ENCODE measurements at places on chromosomes 5 and 9.

GRCh38 chr9:9913276-9913832 lies 699.4 kb downstream of the PTPRD start:
- no peak for DNase-seq

DNA sequence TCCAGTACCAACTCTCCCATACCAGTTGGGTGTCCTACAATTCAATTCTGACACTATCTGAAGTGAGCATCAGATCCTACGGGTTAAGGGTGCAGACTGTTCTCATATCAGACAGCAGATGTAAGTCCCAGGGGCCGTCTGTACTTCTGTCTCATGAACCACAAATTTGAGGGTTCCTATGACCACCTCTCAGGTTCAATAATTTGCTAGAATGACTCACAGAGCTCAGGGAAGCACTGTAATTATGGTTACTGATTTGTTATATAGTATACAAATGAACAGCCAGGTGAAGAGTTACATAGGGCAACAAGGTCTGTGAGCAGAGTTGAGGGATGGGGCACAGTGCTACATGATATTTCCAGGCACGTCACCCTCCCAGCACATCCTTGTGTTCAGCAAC lies 499.1 kb downstream of the DMAC1 start:
- DNase-seq = no peak

DNA sequence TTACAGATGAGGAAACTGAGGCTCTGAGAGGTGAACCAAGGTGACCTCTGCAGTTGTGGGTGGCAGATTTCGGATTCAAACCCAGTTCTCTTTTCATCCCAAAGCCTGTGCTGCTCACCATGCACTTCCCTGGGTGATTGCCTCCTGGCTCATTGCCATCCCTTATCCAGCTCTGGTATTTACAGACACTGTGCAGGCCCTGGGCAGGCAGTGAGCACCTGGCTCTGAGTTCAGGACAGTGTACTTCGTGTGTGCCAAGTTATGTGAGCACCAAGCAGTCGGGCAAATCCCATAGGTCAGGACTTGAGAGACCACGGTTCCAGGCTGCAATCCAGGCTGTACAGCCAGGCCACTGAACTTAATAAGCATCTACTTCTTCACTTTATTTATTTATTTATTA lies 1.4 kb downstream of the LRSAM1 start:
- DNase-seq = no peak

GRCh38 chr5:105146867-105147266 lies 1584.3 kb upstream of the NUDT12 start:
- DNase-seq = no peak

DNA sequence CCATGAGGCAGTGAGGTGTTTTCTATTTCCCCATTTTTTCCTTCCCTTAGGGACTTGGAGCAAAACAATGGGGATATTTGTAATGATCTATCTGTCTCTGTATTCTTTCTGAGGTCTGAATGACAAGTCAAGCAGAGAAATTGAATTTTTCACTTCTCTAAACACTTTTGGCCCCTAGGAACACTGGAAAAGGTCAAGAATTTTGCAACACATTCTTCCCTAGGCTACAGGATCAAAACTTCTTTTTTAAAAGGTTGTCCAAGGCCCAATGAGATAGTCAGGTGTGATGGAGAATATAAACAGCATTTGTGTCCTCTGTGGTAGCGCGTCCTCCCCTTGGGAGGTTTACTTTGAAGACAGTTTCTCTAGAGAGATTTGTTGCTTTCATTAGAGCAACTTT lies 620.5 kb downstream of the TLR4 start:
- DNase-seq = no peak

DNA sequence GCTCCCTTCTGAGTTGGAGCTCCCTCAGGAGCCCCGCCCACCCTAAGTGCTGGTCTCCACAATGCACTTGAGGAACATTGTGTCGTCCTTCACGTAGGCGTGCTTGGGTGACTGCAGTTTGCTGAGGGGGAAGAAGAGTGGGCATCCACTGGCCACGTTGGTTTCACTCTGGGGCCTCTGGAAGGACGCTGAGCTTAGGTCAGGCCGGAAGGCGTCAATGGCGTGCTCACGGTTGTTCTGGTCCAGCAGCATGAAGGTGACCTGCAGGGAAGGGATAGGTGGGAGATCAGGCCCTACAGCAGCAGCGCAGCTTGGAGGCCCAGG lies 21.7 kb downstream of the TRAF1 start:
- DNase-seq = no peak

DNA sequence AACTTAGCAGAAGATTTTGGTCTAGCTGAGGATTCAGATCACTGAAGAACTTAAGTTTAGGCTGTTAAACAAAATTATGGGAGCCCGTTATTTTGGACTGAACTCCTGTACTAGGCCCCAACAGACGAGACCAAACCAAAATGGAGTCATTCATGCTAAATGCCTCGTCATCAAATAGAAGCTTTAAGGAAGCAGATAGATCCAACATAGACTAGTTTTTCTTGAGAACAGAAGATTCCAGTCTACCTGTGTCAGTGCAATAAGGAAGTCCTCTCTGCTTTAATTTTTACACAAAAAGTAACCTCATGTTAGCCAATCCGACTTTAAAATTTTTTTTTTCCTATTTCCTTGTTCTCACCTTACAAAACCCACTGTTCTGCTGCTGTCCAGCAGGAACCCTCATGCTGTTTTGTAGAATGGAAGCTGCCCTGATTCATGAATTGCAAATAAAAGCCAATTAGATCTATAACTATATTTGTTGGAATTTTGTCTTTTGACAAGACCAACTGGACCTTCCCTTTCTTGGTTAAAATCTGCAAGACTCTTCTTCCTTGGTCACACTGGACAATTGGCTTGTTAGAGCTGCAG lies 29.0 kb upstream of the GOLM1 start:
- no peak for DNase-seq

DNA sequence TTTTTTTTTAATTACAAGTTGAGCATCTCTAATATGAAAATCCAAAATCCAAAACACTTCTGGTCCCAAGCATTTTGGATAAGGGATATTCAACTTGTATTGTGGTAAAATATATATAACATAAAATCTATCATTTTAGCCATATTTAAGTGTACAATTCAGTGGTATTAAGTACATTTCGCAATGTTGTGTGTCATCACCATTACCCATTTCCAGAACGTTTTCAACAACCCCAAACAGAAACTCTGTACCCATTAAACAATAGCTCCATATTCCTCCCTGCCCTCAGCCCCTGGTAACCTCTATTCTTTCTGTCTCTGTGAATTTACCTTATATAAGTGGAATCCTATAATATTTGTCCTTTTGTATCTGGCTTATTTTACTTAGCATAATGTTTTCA lies 24.9 kb downstream of the TICAM2 start:
- no peak for DNase-seq

GRCh38 chr9:3903906-3904305 lies 378.1 kb upstream of the RFX3 start:
- DNase-seq = no peak

GRCh38 chr9:135073741-135074305 lies 13.6 kb upstream of the OLFM1 start:
- DNase-seq = no peak

GRCh38 chr9:38154501-38155421 lies 85.7 kb upstream of the SHB start:
- no peak for DNase-seq

- no peak for DNase-seq
Observed at GRCh38 chr5:141680751-141681201, 1.3 kb downstream of the ARAP3 start.

DNA sequence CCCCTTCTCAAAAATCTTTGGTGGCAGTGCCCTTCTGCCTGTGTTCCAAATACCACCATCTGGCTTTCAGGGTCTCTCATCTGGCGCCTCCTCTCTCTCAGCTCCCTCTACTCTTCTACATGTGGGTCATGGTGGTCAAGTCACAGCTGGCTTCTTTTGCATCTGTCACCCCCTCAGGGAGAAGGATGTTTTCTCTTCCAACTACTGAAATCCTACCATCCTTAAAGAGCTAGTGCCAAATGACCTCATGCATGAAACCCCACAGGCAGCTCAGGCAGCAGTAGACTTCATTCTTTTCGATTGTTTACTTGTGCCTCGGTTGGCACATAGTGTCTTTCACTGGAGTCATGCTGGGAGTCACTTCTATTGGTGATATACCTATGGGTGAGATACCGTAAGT lies 219.2 kb downstream of the DCP2 start:
- DNase-seq = no peak

- DNase-seq = no peak
Observed at GRCh38 chr9:17905781-17906175, 326.9 kb downstream of the SH3GL2 start.

- no peak for DNase-seq
Observed at GRCh38 chr5:121954086-121954485, 7.7 kb upstream of the SRFBP1 start.

- DNase-seq = no peak
Observed at GRCh38 chr9:116877072-116877471, 190.0 kb downstream of the TRIM32 start.

GRCh38 chr5:176897263-176897662 lies 1.9 kb downstream of the HK3 start:
- DNase-seq = no peak

GRCh38 chr9:130181678-130182380 lies 9.6 kb downstream of the NCS1 start:
- no peak for DNase-seq

- no peak for DNase-seq
Observed at GRCh38 chr5:116573279-116573701, 1.3 kb downstream of the SEMA6A start.

GRCh38 chr5:87258507-87258906 lies 9.2 kb upstream of the RASA1 start:
- no peak for DNase-seq

DNA sequence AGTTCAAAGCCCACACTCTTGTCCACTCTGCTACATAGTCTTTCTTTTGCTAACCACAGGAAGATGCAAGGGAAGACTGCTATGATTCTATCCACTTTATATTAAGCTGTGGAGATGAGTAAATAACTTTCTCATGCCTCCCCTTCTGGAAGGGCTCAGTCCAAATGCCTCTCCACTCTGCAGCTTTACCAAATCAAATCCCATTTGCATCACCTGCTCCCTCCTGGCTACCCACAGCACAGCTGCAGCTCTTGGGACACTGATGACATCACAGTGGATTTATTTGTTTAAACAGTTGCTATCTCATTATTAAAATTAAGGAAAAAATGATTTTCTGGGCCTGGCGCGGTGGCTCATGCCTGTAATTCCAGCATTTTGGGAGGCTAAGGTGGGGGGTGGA lies 1544.9 kb upstream of the WWC1 start:
- DNase-seq = no peak

- DNase-seq = no peak
Observed at GRCh38 chr5:123882319-123882964, 370.5 kb downstream of the CSNK1G3 start.

- no peak for DNase-seq
Observed at GRCh38 chr5:2904956-2905355, 153.5 kb upstream of the IRX2 start.

- no peak for DNase-seq
Observed at GRCh38 chr5:16160706-16161105, 18.9 kb downstream of the MARCHF11 start.

DNA sequence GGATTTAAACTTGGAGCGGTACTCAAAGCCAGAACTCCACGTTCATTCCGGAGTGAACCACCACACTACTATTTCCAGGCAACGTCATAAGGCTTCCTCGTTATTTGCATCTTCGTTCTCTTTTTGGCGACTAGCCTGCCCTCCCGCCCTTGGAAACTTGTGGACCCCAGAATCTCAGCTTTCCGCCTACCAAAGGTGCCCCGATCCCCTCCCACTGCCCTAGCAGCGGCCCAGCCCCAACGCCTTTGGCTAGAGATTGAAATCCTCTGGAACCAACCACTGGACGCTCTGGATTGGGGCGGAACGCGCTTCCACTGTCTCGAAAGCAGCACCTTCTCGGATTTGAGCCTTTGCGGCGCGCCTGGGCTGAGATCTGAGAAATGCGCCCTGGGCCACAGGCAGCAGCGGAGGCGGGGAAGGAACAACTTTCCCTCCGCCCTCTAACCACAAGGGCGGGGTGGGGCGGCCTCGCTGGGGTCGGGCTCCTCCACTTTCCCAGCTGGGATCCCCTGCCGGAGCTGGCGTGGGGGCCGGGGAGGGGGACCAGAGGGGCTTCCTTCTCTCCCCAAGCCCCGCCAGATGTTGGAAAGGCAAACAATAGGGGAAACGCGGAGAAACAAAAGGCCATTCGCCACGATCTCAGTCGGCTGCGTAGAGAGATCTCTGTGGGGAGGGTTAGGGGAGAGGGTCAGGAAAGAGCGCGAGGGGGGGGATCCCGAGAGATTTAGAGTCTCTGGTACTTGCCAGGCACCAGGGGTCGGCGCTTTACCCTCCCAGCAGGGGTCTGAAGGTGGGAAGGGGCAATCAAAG lies 1.3 kb downstream of the MOB3B start:
- peak; percentile 46 for DNase-seq

GRCh38 chr5:160289356-160289651 lies 23.1 kb downstream of the CCNJL start:
- DNase-seq = no peak

DNA sequence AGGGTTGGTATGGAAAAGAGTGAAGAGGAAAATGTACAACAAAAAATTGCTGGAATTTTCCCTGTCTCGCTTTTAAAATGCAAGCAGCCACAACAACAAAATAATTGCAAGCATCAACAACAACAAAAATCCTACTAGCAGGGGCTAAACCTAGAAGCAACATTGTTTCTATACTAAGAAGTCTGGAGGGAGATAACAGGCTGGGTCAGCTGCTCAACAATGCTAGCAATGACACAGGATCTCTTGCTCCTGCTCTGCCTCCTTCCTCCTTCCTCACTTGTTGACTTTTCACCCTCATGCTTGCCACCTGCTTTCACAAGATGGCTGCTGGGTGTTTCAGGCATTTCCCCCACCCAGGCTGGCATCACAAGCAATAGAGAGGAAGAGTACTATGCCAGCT lies 7.6 kb upstream of the AOPEP start:
- no peak for DNase-seq

DNA sequence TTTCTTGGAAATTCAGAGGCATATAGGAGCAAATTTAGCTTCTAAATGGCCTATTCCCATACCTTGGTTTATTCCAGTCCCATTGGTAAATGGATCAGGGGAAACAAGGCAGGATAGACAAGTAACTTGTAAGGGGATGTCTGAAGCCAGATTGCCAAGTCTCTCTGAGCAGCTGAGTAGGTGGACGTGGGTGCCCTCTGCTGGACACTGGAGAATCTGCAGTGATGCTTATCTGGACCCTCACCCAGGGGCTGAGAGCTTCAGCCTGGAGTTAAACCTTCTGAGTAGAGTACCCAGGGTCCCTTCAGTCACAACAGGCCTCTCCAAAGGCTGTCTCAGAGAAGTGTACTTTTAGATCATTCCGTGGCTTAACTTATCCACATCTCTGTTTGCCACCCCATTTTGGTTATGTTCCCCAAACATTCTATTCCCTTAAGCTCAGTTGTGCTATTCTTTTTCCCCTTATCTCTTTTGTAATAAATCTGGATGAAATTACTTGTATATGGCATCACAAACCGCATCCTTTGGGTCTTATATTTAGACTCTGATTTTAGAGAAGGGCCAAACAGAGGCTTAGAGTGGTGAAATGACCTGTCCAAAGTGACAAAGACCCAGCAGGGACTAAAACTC lies 218.3 kb upstream of the GLRA1 start:
- DNase-seq = peak; percentile 47

GRCh38 chr5:10699987-10700386 lies 61.0 kb downstream of the DAP start:
- DNase-seq = no peak

GRCh38 chr5:3741374-3741770 lies 145.7 kb downstream of the IRX1 start:
- DNase-seq = no peak

- DNase-seq = no peak
Observed at GRCh38 chr9:86549401-86549811, 195.2 kb upstream of the TUT7 start.

GRCh38 chr5:100667161-100667630 lies 132.0 kb downstream of the FAM174A start:
- DNase-seq = no peak

GRCh38 chr5:83686251-83686650 lies 34.4 kb downstream of the HAPLN1 start:
- DNase-seq = no peak

All from activated T-cell treated with anti-CD3 and anti-CD28 coated beads, Interleukin-2, amount 50 U/mL, for 4 hours (primary cell).